ENCODE measurements at places on chromosomes 11 and 22. TPM values are rescaled to one million over a fixed set of nuclear protein-coding genes. Genes with fewer than 3 reads are reported as not detected.

The OR10D3 gene
- not detected for total RNA-seq

The BCO2 gene
- 38.2 TPM for total RNA-seq

The CCND1 gene
- total RNA-seq = 215 TPM

The DSCAML1 gene
- 2.0 TPM for total RNA-seq

The OR51B2 gene
- total RNA-seq = 0.41 TPM

The SLC43A1 gene
- 2.8 TPM for total RNA-seq

The MYO7A gene
- total RNA-seq = 2.2 TPM

The DENND6B gene
- total RNA-seq = 19.0 TPM

The DRD4 gene
- total RNA-seq = 2.1 TPM

The TUBA8 gene
- 2.5 TPM for total RNA-seq

DNA sequence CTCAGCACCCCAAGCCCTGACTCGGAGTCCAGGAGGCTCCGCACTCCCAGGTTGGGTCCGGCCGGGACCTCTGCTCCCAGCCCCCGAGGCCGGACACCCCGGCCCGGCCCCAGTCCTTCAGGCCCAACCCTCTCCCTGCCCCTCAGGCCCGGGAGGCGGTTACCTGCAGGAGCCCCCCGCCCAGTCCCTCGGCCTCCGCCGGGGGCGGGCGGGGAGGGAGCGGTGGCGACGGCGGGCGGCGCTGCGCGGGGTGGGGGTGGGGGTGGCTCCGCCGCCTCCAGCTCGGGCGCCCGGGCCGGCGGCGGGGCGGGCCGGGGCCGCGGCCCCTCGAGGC is 310 bp downstream of the TCF20 start:
- peak overlapping the region; percentile 94 for H3K4me3 ChIP-seq
- H3K27me3 ChIP-seq = no peaks in the 10 kb centered on the region
- H3K4me1 ChIP-seq = peaks cover 24% of the 10 kb centered on the region
- H3K36me3 ChIP-seq = no peaks in the 10 kb centered on the region
- H3K27ac ChIP-seq = no peak overlapping the region

- peaks cover 45% of the 10 kb centered on the region for H3K4me1 ChIP-seq
- H3K27ac ChIP-seq = peak overlapping the region; percentile 97
- no peak for DNase-seq
- H3K36me3 ChIP-seq = no peaks in the 10 kb centered on the region
These were observed 862 bp downstream of the GGA1 start for GRCh38 chr22:37609240-37610152.

DNA sequence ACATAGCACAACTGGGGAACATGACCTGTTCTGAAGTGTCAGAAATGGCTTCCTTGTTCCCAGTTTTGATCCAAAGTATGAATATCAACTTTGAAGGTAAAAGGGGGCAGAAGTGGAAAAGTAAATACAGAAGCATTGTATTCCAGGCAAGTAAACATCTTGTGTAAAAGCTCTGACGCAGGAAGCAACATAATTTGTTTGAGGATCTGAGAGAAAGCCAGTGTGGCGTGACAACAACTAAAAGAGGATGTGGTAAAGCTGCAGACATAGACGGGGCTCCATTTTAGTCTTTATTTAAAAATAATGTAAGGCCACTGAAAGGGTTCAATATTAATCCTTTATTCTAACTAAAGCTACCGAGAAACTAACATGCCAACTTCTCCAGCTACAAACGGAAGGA is 310.2 kb downstream of the DLG2 start:
- H3K36me3 ChIP-seq = no peaks in the 10 kb centered on the region
- H3K27me3 ChIP-seq = no peaks in the 10 kb centered on the region
- H3K4me3 ChIP-seq = no peak overlapping the region

GRCh38 chr11:47340980-47341775 is 11.3 kb downstream of the MYBPC3 start:
- no peaks in the 10 kb centered on the region for H3K4me1 ChIP-seq
- H3K4me3 ChIP-seq = no peak overlapping the region
- no peaks in the 10 kb centered on the region for H3K36me3 ChIP-seq
- no peak for DNase-seq

- no peaks in the 10 kb centered on the region for H3K36me3 ChIP-seq
- no peak for DNase-seq
- H3K27me3 ChIP-seq = no peaks in the 10 kb centered on the region
- peak overlapping the region; percentile 86 for H3K27ac ChIP-seq
- H3K4me1 ChIP-seq = peaks cover 46% of the 10 kb centered on the region
These were observed 8.7 kb upstream of the MPPED2 start for GRCh38 chr11:30594646-30595411.

DNA sequence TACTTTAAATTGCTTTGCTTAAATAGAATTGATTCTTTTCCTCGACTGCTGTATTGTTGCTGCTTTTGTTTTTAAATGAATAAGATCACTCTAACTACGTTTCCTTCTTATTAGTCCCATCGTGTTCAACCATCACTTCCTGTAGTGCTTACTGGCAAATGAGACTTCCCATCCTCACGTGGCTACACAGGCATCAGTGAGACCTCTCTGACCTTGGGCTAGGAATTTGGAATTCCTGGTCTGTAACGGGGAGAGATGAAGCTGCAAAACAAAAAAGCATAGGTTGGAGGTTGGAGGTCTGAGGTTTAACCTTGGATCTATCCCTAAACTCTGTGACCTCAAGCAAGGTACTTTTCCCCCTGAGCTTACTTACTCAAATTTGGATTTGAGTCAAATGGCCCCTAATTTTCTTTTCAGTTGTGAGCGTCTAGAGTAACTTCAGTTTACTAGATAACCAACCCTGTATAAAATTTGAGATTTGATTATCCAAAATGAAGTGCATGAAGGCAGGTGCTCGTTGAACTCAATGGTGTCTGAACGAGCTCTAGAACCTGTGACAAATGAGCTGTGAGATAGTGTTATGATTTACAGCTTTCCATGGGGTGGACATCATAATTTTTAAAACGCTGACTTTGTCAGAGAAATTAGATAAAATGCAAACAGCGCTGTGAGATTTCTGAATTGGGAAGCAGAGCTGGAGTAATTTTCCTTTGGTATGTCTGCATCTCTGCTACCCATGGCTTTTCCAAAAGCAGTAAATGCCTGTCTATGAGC is 151.2 kb downstream of the DBX1 start:
- no peak for DNase-seq
- H3K27me3 ChIP-seq = no peaks in the 10 kb centered on the region
- H3K36me3 ChIP-seq = no peaks in the 10 kb centered on the region
- H3K4me1 ChIP-seq = peaks cover 23% of the 10 kb centered on the region
- H3K4me3 ChIP-seq = no peak overlapping the region

DNA sequence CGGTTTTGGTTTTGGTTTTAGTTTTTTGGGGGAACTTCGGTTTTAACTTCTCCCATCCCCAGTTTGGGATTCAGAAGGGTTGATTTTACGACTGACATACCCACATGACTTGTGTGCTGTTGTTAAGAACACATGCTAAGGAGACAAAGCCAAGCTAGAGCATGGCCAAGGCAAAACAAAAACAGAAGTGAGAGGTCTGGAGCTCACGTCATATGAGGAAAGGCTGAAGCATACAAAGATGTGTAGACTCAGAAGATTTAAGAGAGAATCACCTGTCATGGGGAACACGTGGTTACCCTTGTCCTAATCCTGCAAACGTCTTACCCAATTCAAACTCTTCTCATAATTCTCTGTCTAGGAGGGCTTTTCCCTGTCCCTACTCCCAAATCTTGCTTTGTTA is 465.0 kb downstream of the FAM181B start:
- H3K4me3 ChIP-seq = no peak overlapping the region
- H3K36me3 ChIP-seq = no peaks in the 10 kb centered on the region
- no peak overlapping the region for H3K27ac ChIP-seq
- peaks cover 12% of the 10 kb centered on the region for H3K27me3 ChIP-seq
- no peak for DNase-seq

- H3K4me1 ChIP-seq = peaks cover 68% of the 10 kb centered on the region
- DNase-seq = peak; percentile 78
- peak overlapping the region; percentile 98 for H3K27ac ChIP-seq
These were observed 2.2 kb downstream of the TNKS1BP1 start for GRCh38 chr11:57322256-57323166.

DNA sequence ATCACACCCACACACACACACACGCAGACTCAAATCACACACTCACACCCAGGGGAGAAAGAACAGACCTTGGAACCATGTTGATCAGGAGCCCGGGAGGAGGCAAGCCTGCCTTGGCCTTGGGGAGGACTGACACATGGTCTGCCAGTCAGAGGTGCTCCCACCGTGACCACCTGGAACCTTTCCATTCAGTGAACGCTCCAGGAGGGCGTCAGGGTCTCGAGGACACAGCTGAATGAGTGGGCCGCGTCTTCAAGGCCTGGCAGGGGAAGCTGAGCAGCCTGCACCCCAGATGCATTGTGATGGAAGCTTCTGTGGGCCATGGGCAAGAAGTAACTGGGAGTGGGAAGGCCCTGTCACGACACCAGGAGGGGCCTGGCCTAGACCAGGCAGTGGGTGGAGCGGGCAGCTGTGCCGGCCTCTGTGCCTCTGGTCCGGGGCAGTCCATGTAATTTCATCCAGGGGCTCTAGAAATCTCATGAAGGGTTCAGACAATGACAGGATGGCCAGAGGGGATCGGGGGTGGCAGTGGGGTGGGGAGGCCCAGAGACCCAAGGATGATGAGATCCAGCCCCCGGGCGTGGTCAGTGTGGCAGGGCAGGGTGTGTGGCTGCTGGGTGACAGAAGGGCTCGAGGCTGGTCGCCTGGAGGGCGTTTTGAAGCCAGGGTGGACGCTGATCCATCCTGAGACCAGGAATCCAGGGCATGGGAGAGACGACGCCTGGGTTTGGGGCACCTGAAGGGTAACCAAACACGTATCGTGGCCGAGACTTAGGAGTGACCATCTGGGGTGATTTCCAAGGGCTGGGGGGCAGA is 53.7 kb downstream of the IGF2 start:
- H3K27ac ChIP-seq = no peak overlapping the region
- DNase-seq = no peak
- H3K27me3 ChIP-seq = peaks cover 8% of the 10 kb centered on the region
- no peaks in the 10 kb centered on the region for H3K4me1 ChIP-seq
- no peak overlapping the region for H3K4me3 ChIP-seq

DNA sequence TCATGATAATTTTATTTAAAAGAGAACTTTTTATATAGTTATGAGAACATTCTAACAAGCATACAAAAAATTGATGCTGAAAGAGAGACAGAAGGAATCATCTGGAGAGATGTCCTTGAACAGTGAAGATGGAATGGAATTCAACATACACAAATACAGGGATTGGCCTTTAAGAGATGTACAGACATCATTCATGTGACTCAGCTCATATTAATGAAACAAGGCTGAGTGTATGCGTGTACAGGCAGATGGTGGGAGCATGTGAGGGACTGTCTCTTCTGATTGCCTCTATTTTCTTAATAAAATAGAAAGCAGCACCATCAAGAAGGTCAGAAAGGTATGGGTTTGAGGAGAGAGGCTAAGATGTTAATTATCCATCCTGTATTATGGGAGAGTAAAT is 793.3 kb downstream of the CNTN5 start:
- DNase-seq = no peak
- no peaks in the 10 kb centered on the region for H3K27me3 ChIP-seq
- H3K27ac ChIP-seq = no peak overlapping the region

DNA sequence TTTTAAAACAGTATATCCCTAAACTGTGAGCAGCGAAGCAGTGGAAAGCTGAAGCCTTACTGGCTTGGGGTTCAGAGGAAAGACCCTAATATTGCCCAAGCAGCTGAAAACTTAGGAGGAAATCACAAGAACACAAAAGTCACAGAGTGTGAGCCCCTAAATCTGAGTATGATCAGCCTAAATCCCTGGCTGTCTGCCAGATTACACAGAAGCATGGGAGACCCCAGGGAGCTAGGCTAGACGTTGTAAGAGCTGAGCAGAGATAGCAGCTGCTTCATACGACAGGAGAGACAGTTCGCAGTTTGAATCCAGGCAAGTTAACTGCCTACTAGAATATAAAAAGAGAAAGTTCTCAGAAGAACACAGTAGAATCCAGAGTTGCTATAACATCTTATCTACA is 81.2 kb downstream of the PACS1 start:
- DNase-seq = no peak
- H3K4me1 ChIP-seq = peaks cover 3% of the 10 kb centered on the region
- no peaks in the 10 kb centered on the region for H3K27me3 ChIP-seq
- peak overlapping the region; percentile 37 for H3K27ac ChIP-seq
- H3K4me3 ChIP-seq = no peak overlapping the region

GRCh38 chr11:116648247-116649174 is 124.3 kb downstream of the BUD13 start:
- no peaks in the 10 kb centered on the region for H3K36me3 ChIP-seq
- H3K27me3 ChIP-seq = peaks cover 61% of the 10 kb centered on the region

DNA sequence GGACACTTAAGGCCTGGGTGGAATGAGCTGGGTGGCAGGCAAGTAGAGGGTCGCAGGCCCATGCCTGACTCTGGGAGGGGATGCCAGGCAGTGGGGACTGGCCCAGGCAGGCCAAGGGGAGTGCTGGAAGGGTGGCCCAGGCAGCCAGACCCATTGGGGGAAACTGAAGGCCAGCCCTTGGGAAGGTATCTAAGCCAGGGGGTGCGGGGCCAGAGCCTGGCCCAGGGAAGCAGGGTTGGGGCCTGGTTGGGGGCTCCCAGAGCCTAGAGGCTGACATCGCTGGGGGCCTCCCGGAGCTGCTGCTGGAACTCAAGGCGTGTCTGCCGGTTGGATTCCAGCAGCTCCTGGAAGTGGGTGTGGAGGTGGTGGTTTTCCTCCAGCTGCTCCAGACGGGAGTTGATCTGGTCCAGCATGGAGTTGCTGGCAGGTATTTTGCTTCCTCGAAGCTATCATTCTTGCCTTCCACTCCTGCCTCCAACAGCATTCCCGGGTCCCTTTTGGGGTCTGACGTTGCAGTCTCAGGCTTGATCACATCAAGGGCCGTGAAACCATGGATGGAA is 35.3 kb upstream of the XBP1 start:
- H3K36me3 ChIP-seq = peaks cover 5% of the 10 kb centered on the region
- H3K4me3 ChIP-seq = no peak overlapping the region
- no peaks in the 10 kb centered on the region for H3K27me3 ChIP-seq
- no peak for DNase-seq
- H3K4me1 ChIP-seq = no peaks in the 10 kb centered on the region

- no peak overlapping the region for H3K27ac ChIP-seq
- DNase-seq = no peak
- peaks cover 3% of the 10 kb centered on the region for H3K36me3 ChIP-seq
- H3K4me3 ChIP-seq = no peak overlapping the region
- no peaks in the 10 kb centered on the region for H3K27me3 ChIP-seq
These were observed 218.6 kb downstream of the ARHGAP42 start for GRCh38 chr11:100905684-100906083.

DNA sequence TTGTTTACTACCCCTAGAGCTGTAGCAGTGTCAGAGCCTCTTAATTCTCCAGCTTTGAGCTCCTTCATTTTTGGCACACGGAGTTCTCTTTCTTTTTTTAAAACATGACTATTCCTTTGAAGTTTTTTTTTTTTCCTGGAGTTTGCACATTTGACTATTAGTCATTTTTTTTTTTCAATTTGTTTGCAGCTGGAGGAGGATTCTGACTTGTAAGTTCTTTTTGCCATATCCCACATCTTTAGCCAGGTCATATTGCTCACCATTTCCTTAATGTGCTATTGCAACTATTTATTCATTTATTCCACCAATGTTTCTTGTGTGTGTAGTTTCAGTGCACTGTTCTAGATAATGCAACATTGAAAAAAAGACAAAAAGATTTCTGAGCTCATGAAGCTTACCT is 166.3 kb upstream of the ARHGAP20 start:
- no peak overlapping the region for H3K27ac ChIP-seq
- DNase-seq = no peak
- no peaks in the 10 kb centered on the region for H3K36me3 ChIP-seq
- H3K4me3 ChIP-seq = no peak overlapping the region
- peaks cover 2% of the 10 kb centered on the region for H3K4me1 ChIP-seq

Data from mesothelial cell of epicardium (in vitro differentiated cells).